ENCODE measurements at places on chromosomes 11 and 22.

DNA sequence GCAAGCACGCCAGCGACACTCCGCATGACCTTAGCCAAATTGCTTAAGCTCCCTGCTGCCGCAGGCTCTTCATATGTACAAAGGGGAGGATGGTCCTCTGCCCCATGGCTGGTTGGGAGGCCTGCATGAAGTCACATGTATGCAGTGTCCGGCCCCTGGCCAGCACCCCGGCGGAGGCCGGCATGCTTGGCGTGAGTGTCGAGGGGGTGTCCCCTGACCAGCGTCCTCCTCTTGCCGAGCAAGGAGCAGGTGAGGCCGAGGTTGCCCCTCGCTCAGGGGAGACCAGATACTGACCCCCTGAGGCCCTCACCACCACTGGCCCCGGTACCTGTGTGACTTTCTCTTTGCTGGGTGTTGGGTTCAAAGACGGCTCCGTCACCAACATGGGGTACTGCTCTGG is 50.2 kb downstream of the DHCR7 start:
- no peak for DNase-seq

DNA sequence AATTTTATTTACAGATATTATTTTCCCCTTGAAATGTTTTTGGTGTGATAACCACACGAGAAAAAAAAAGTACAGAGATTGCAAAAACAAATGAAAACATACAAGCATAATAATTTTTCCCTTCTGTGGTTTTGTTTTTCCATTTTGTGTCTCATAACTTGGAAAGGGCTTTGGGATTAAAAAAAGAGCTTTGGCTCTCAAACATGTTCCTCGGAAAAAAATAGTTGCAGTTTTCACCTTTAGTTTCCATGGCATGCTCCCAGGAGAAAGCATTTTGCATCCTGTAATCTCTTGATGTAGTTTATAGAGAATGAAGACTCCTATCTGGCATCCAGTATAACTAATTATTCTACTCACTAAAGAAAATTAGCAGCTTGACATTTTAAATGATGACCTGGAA is 362.1 kb upstream of the PDGFD start:
- DNase-seq, result no peak

DNA sequence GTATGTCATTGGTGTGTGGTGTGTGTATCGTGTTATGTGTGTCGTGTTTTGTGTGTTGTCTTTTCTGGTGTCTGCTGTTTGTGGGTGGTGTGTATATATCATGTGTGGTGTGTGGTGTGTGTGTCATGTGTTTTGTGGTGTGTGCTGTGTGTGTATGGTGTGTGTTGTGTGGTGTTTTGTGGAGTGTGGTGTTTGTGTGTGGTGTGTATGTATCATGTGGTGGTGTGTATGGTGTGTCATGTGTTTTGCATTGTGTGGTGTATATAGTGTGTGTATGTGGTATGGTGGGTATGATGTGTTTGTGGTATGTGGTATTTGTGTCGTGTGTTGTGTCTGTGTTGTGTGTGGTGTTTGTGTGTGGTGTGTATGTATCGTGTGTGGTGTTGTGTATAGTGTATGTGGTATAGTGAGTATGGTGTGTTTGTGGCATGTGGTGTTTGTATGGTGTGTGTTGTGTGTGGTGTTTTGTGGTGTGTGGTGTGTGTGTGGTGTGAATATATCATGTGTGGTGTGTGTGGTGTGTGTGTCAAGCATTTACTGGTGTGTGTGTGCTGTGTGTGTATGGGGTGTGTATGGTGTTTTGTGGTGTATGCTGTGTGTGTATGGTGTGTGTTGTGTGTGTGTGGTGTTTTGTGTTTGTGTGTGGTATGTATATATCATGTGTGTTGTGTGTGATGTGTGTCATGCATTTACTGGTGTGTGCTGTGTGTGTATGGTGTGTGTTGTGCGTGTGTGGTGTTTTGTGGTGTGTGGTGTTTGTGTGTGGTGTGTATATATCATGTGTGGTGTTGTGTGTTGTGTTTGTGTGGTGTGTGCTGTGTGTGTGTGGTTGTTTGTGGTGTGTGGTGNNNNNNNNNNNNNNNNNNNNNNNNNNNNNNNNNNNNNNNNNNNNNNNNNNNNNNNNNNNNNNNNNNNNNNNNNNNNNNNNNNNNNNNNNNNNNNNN is 12.7 kb downstream of the PIM3 start:
- no peak for DNase-seq

- no peak for DNase-seq
Observed at GRCh38 chr11:42315267-42315666, 855.8 kb upstream of the LRRC4C start.

DNA sequence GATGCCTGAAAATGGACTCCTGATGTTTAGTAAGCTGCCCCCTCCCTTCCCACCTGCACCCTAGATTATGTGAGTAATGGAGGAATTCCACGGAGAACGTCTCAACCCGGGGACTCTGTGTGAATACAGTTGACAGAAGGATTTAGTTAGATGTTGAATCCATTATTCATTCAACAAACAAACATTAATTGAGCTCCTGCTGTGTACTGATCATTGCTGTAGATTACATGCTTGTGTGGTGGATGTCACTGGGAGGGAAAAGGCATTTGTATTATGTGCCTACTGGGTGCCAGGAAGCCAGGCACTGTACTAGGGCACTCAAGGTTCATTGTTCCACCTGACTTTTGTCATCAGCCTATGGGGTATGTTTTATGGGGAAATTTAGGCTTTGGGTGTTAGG is 22.9 kb upstream of the CRYBB3 start:
- DNase-seq, result no peak

DNA sequence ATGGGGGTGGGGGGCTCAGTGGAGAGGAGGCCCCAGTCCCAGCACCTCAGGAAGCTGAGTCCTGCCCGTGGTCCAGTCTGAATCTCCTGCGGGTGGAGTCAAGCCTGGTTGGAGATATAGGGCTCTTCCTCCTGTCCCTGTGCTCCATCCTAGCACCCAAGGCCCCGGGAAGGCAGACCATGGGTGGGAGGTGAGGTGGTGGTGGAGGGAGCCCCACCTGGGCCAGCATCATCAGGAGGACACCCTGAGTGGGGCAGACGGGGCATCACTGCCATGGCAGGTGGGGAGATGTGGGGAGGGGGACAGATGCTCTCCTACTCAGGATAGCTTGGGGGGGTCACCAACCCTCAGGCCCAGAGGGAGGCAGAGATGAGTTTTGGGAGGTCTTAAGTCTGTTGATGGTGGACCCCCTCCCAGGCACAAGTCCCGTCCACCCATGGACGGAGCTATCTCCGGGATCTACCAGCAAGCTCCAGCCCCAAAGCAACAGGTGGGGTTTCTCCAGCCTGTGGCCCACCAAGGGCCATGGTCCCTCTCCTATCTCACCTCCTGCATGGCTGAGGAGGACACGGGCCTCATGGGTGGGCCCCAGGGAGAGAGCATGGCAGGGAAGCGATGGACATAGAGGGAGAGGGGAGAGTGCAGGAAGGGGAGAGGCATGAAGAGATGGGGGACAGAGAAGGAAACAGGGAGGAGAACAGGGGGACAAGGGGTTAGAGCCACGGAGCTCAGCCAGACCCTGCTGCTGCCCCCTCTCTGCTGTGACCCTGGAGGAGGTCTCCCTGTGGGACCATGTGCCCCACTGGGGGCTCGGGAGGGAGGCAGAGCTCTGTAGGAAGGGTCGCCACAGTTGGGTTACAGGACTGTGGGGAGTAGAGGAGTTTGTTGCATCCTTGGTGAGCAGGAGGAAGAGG is 1.3 kb downstream of the MRGPRE start:
- no peak for DNase-seq

- DNase-seq, result no peak
Observed at GRCh38 chr11:67664696-67665540, 9.5 kb downstream of the ALDH3B2 start.

DNA sequence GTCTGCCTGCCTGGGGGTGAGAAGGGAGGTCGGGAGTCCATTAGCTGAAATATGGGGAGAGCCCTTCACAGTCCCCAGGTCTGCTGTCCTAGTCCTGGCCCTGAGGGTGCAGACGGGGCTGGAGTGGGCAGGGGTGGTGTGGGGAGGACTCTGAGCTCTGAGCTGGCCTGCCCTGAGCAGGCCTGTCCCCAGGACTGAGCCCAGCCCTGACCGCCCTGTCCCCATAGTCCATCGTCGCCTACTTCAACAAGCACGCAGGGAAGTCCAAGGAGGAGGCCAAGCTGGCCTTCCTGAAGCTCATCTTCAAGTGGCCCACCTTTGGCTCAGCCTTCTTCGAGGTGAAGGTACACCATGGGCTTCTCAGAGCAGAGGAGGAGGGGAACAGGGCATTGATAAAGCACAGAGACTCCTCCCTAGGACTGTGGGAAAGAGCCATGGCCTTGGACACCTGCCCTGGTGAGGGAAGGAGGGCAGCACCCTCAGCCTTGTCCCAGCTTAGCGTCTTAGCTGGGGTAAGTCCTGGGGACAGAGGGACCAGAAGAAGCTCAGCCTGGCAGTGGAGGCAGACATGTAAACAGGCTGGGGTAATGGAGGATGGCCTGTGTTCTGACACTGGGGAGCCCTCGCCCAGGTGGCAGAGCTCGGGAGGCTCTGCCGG is 83.7 kb downstream of the MYO7A start:
- no peak for DNase-seq

- no peak for DNase-seq
Observed at GRCh38 chr22:22752199-22752555, 107.8 kb downstream of the GGTLC2 start.

DNA sequence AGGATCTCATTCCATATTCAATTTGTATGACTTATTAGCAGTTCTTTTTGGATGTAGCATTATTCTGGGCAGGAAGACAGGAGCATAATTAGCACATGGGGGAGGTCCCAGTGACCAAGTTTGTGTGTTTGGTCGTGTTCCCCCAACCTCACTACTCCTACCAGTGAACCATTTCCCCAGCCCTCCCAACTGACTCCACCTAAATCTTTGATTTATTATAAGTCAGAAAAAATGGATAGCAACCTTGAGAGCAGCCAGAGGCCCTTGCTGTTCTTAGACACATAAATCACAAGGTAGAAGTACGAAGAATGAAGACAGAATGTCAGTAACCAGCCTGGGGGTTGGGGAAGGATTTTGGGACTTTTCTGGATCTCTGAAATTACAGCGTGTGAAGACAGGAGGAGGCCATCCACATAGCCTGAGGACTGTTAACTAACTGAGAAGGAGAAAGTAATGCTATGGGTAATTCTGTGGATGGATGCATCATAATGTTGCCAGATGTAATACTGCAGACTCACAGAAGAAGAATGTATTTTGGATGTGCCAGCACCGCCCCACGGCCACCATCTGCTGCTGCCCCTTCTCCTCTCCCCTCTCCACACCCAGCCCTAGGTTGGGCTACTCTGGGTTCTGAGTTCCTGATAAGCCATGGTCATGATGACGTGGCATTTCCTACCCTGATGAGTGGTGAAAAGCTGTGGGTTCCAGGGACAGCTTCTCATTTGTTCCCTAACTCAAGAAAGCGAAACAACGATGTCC is 124.3 kb upstream of the TTC12 start:
- no peak for DNase-seq

DNA sequence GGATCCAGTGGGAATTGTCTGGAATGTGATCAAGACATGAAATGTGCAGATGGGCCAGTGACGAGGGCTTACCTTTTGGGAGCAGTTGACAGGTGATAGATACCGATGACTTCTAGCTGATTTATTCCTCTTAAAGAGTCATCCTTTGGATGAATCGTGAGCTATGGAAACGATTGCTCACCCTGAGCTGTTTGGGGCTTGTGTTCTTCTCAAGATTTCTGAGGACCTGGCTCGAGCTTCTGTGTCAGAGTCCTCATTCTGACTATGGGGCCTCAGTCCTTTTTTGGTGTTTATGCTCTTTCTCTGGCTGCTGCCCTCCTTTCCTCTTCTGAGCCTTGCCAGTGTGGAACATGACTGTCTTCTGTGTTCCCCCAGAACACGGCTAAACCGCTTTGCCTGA is 11.9 kb upstream of the AMPD3 start:
- no peak for DNase-seq

DNA sequence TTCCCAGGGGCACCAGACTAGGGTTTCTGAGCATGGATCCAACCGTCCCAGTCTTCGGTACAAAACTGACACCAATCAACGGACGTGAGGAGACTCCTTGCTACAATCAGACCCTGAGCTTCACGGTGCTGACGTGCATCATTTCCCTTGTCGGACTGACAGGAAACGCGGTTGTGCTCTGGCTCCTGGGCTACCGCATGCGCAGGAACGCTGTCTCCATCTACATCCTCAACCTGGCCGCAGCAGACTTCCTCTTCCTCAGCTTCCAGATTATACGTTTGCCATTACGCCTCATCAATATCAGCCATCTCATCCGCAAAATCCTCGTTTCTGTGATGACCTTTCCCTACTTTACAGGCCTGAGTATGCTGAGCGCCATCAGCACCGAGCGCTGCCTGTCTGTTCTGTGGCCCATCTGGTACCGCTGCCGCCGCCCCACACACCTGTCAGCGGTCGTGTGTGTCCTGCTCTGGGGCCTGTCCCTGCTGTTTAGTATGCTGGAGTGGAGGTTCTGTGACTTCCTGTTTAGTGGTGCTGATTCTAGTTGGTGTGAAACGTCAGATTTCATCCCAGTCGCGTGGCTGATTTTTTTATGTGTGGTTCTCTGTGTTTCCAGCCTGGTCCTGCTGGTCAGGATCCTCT is 709 bp downstream of the MRGPRX4 start:
- DNase-seq, result no peak

DNA sequence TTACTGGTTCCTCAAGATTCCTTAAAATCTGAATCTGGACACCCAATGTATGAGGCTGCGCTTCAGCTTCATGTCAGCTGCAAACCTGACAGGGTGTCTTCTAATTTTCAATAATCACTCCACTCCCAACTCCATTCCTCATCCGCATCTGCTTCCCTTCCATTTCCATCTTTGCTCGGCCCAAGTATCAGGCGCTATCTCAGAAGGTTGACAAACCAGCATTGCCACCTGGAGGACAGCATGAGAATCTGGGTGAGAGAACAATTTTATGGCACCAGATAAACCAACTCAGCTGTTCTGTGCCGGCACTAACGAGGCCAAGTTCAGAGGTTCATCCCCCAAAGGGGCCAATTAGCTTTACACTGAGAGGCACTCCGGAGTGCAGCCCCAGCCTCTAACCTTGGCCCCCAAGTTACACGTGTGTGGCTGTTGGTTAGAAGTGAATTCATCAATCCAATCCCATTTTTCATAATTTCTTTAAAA is 79.1 kb upstream of the LMO2 start:
- DNase-seq, result peak; percentile 40

- peak; percentile 52 for DNase-seq
Observed at GRCh38 chr22:39967996-39968972, 8.1 kb downstream of the TMA7B start.

GRCh38 chr11:10931761-10932670 is 74.2 kb upstream of the ZBED5 start:
- peak; percentile 25 for DNase-seq

Data from HAP-1 (cell line).